ENCODE measurements at places on chromosomes 13 and 19.

DNA sequence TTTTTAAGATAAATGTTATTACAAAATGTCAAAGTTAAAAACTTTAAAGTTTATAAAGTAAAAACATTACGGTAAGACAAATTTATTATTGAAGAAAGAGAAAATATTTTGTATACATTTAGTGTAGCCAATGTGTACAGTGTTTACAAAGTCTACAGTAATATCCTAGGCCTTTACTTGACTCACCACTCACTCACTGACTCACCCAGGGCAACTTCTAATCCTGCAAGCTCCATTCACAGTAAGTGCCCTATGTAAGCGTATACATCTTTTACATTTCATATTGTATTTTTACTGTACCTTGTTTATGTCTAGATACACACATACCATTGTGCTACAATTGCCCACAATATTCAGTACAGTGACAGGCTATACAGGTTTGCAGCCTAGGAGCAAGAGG, 448.2 kb downstream of the KCTD12 start:
- no peak for DNase-seq

DNA sequence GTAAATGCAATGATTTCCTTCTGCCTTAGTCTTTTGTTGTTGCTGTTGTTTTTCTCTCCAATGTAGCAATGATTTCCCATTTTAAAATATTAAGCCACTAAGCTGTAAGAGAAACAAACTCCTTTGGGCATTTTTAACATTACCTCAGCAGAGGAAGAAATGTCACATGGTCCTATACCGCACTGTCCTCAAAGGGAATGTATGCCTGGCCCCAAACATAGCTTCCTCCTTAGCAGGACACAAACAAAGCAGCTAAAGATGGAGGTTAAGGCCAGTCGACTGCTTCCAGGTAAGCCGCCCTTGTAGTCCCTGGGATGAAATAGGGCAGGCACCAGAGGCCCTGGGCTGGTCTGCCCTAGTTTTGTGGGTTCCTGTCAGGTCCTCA, 249.0 kb downstream of the TSHZ3 start:
- no peak for DNase-seq

DNA sequence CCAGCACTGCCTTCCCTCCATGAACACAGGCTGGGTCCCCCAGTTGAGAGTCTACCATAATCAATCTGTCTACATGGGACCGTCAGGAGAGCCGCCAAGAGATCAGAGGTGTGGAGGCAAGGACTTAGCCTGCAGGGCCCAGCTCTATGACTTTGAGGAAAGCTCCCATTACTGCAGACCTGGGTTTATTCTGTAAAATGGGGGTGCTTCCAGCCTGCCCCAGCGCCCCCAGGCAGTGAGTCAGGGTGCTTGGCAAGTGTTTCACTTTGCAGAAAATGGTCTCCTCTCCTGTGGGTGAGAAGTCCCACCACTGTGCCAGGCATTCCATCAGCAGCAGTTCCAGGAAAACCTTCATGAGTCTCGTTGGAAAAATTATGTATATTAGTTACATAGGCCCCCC, 75.5 kb upstream of the VSTM2B start:
- no peak for DNase-seq

GRCh38 chr19:56760842-56761241, 79.7 kb downstream of the PEG3 start:
- no peak for DNase-seq

GRCh38 chr13:74674720-74675119, 540.5 kb upstream of the KLF12 start:
- no peak for DNase-seq

GRCh38 chr19:17125062-17125727, 49.6 kb downstream of the MYO9B start:
- DNase-seq: peak; percentile 72

DNA sequence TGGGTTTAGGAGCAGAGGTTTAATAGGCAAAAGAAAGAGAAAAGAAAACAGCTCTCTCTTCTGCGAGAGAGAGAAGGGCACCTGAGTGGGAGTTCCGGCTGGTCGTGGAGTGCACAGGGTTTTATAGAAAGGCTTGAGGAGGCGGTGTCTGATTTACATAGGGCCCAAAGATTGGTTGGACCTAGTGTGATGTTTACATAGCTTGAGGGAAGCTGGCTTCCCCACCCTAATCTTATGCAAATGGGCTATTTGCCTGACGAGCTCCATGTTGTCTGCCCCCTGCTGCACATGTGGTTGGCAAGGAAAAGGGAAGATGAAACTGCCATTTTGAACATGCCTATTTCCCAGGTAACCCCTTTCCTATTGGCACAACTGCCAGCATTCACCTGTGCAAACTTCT, 21.5 kb upstream of the MEDAG start:
- no peak for DNase-seq

DNA sequence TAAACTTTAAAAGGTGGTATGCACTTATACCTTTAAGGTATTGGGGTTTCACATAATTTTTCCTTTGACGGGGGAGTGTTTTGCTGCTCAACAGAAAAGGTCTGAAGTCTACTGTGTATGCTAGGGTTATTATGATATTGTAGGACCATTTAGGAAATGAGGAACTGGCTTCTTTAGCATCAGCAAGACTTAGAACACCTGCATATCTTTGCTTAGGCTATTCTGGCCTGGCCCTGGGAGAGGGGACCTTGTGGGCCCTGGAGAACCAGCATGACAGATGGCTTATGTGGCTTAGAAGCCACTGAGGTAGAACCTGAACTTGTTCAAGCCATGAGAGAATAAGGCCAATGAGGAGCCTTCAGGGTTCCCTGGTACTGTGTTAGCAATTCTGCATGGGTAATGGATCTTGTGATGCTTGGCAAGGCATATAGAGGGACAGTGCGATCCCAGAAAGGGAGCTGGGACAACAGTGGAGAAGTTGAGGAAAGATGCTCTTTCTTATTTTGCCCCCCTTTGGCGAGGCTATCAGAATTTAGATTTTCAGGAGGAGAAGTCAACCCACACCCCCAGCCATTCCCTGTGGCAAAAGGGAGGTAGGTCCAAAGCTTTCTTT, 4.3 kb downstream of the RGCC start:
- DNase-seq: peak; percentile 40

- DNase-seq: no peak
These were observed 152.0 kb upstream of the MYO16 start for GRCh38 chr13:108477376-108477775.

DNA sequence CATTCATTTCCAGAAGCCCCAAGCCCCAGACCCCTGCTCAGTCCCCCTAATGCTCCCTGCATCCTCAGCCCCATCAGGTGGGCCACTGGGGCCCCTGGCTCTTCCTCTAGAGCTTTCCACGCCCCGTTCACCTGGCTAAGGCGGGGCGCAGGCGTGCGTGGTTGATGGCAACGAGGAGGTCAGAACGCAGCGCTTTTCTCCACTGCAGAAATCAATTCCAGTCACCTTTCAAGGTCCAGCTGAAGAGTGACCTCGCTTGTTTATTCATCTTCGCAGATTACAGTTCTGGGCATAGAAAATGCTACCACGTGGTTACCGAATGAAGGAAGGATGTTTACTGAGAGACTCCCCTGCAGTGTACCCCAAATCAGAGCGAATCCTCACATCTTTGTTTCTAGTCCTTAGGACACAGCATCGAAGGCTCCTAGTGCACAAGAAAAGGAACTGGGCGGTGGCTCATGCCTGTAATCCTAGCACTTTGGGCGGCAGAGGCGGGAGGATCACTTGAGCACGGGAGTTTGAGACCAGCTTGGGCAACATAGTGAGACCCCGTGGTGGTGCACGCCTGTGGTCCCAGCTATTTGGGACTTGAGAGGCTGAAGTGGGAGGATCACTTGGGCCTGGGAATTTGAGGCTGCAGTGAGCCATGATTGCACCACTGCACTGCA, 828 bp upstream of the PBX4 start:
- DNase-seq: no peak

- DNase-seq: no peak
These were observed 11.1 kb upstream of the GTF2F2 start for GRCh38 chr13:45109102-45109720.

- no peak for DNase-seq
These were observed 36.3 kb downstream of the DACH1 start for GRCh38 chr13:71830736-71831135.

- no peak for DNase-seq
These were observed 198.1 kb downstream of the FGF14 start for GRCh38 chr13:102203718-102204117.

DNA sequence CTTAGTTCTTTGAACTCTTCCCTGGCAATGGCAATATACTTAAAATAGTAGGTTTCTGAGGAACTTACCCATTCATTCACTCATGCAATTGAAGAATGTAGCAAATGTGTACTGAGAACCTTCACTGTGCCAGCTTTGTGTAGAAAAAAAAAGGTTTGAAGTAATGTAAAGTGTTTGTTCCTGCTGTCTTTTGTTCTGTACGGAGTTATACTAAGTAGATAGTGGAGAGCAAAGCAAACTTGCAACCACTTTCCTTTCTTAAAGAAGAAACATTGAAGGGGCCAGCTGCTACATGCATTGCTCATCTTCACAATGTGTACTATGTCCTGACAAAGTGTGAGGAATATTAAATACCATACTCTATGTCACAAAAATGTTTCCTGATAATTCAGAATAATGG, 68.9 kb upstream of the FREM2 start:
- no peak for DNase-seq

- DNase-seq: no peak
These were observed 28.5 kb downstream of the MYCBP2 start for GRCh38 chr13:77298426-77298825.

- DNase-seq: no peak
These were observed 4.4 kb upstream of the CNMD start for GRCh38 chr13:52743988-52744387.

DNA sequence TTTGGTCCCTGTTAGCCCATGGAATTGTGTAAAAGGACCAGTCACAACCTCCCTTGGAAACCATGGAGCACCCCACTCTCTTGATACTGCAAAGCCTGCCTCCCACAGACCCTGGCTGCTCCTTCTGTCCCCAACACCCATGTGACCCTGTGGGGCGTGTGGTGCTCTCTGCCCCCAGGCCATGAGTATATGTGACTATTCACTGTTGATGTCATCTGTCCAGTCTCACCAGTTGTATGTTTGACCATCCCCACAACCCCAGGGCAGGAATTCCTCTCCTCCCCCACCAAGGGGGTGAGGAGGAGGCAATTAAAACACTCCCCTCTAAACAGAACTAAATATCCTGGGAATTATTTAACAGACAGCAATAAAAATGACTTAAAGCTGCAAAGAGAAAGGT, 35.2 kb downstream of the KCTD15 start:
- DNase-seq: no peak

GRCh38 chr13:108858676-108859075, 229.3 kb downstream of the MYO16 start:
- no peak for DNase-seq

DNA sequence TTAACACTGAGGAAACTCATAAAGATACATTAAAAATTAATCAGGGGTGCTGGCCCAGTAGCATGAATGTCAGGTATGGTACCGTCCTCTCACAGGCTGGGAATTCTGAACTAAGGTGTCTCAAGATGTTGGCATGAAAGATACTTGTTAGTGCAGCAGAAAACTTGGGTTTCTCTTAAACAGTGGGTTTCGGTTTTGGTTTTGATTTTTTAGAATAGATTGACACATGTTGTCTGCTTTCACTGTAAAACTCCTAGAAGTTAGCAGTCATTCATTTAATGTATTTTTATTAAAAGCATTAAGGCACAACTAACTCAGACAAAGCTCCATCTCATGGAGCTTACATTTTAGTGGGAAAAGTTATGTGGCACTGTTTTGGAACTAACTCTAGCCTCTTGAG, 3.5 kb upstream of the OBI1 start:
- no peak for DNase-seq
